NCI-H2029 (cell line): ENCODE measurements at places on chromosomes 4 and X.
A peak's percentile ranks its signal among the peaks of the same experiment; 100 is the strongest.

DNA sequence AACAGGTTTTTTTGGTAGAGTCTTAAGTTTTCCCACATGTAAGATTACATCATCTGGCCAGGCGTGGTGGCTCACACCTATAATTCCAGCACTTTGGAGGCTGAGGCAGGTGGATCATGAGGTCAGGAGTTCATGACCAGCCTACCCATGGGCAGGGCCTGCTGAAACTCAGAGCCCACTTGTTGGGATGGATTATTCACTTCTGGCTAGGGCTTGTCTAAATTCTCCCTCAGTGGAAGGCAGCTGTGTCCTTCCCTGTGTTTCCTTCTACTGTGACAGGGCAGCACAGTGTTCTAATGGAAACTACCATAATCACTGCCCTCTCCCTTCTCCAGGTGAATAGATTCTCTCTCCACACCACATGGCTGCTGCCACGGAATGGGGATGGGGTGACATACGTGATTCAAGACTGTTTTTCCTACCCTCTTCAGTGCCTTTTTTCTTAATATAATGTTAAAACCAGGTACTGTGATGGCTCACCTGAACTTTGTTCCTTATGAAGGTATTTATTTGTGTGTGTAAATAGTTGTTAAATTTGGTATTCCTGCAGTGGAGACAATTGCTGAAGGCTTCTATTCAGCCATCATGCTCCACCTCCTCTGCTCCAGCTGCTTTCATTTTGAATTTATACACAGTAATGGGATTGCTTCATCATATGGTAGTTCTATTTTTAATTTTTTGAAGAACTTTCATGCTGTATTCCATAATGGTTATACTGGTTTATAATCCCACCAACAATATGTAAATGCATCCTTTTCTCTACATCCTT lies 287.2 kb upstream of the HS3ST1 start:
- DNase-seq, result no peak

- DNase-seq, result no peak
These were observed 351.2 kb upstream of the PCDH10 start for GRCh38 chr4:132797856-132798255.

DNA sequence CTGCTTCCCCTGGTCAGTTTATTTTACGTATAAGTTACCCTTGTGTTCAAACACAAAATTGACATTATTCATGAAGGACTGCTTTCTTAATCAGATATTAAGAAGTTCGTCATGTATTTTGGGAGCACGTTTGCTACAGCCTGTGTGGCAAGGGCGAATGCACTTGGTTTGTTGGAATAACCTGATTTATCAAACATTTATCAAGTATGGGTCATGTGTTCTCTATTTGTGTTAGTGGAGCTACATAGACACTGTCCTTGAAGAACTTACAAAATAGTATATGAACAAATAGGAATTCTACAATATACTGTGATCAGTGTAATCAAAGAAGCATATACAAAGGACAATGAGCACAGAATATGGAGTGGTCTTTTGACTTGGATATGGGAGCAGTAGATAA lies 22.4 kb downstream of the RAB33B start:
- DNase-seq, result no peak

DNA sequence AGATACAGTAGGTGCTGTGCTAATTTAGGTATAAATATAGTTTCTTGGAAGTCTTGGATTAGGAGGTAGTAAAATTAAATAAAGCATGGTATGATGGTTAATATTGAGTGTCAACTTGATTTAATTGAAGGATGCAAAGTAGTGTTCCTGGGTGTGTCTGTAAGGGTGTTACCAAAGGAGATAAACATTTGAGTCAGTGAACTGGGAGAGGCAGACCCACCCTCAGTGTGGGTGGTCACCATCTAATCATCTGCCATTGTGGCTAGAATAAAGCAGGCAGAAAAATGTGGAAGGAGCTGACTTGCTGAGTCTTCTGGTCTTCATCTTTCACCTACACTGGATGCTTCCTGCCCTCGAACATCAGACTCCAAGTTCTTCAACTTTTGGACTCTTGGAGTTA lies 153.7 kb upstream of the GK2 start:
- DNase-seq, result no peak

DNA sequence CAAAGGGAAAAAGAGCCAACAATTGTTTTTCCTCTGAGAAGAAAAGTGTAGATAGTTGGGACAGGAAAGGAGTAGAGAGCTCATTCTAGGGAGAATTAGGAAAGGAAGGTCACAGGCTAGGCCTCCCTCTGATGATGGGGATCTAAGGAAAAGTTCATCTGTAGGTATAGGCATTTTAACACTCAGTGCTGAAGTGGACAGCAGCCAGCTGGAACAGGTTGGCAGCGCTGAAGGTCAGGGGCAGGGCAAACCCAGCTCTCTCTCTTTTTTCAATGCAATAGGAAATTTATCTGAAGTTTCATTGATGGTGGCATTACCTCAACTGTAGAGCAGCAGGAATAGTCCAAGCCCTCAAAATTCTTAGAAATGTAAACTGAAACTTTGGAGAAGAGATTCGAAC lies 98.5 kb upstream of the ETNPPL start:
- no peak for DNase-seq

DNA sequence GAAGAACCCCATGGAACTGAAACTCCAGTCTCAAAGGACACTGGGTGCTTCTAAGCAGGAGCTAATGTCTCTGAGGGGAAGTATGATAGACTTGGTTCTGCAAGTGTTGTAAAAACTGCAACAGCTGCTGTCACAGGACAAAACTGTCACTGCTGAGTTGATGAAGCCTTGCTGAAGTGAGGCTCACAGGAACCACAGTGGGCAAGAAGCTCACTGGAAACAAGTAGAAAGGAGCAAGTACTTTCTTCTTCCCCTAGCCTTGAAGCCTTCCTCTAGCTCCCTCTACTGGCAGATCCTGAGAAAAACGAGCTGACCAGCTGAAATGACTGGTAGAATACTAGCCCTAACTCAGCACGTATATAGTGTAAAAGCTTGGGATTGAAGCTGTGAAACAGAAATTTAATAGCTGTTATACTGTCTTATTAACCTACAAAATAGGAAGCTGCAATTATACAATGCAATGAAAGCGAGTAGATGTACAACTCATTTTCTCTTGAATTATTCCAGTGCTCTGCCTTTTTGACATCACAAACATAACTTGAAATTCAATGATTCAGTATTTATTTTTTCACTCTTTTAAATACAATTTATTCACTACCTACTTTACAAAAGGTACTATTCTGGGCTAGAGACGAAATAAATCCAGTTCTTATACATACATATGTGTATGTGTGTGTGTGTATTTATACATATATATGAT lies 91.4 kb downstream of the GABRB1 start:
- DNase-seq, result peak; percentile 15

DNA sequence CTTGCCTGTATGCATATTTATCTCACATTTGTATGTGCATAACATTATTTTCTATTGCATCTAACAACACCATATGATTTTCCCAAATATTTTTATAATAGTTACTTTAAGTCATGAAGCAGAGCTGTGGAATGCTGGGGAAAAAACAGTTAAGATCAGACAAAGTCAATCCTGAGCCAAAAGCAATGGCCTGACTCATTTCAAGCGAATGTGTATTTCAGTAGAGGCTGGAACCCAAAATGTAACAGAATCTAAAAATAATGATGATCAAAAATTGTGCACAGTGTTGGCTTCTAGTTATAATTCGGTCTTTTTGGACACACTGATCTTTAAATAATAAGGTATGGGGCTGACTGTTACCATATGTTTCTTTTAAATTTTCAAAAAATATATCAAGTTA lies 516.2 kb upstream of the ADGRL3 start:
- no peak for DNase-seq

DNA sequence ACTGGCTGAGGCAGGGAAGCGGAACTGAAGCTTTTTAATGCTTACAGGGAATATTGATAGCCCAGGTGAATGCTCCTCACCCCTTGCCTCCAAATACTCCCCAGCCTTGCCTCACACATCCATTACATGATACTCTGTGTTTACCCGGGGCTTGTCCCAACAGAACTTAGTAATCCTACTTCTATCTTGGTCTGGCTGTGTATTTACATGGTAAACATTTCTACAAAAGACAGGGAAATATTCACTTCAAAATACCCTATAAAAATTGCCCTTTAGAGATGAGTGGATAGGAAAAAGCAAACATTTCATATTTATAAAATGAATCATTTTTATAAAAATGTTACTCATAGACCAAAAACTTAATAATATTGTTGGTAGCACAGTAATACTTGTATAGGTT lies 120.1 kb downstream of the NHS start:
- DNase-seq, result peak; percentile 6

GRCh38 chr4:73914071-73914470 lies 44.9 kb downstream of the CXCL1 start:
- DNase-seq, result no peak

DNA sequence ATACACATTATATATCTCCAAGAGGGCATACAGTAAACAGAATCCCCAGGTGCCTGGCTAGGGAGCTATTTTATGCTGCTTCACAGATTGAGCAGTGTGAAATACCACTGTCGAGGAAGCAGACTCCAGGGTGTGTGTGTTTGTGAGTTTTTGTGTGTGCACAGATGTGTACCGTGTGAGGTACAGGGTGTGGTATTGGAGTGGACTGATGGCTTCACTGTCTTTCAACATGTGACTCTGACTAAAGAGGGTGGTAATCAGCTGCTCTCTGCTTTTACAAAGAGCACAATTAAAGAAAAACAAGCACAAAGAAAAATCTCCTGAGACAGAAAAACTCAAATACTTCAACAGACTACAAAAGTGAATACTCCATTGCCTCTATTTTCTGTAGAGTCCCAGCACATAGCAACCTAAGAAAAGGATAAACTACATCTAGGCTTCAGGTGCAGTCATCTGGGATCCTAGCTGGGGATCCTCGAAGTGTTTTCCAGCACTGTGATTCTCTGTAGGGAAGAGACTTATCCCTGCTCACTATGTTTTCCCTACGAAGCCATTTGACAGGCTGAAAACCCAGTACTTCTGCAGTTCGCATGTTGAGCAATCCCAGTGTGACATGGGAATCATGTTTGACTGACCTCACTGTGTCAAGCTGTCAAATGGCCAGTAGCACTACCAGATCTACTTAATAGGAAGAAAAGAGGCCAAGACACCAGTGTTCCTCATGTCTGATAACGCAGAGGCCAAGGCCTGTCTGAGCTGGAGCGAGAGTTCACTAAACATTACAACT lies 100.3 kb downstream of the CDS1 start:
- no peak for DNase-seq

DNA sequence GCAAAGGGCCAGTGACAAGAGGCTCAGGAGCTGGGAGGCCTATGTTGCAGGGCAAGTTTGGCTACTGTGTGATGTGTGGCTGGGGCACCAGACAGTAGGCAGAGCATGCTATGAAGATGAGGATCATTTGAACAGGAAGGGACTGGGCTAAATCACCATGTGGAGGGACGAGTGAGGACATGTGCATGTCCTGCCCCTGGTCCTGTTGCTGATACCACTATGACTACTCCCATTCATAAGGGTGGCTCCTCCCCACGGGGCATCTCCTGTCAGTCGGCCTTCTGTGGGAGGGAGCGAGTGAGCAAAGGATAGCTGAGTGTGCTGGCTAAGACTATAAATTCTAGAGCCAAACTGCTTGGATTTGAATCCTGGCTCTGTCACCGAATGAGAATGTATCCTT lies 139.2 kb downstream of the TMEM164 start:
- DNase-seq, result no peak

DNA sequence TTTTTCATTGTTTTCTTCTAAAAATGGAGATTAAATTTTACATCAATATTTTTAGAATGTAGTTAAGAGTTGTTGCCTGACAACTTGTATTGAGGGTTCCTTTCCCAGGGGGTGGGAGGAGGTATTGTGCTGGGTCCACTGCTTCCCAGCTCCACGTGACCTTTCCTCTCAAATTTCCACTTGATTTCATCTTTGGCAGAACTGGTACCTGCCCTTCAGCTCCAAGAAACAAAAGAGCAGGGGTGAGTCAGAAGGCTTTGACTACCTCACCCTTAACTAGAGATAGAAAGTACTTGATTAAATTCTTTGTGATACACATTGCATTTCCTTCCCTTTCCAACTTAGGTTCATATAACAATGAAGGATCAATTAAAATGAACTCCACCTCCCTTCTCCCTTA lies 19.7 kb downstream of the TRIM2 start:
- peak; percentile 33 for DNase-seq

DNA sequence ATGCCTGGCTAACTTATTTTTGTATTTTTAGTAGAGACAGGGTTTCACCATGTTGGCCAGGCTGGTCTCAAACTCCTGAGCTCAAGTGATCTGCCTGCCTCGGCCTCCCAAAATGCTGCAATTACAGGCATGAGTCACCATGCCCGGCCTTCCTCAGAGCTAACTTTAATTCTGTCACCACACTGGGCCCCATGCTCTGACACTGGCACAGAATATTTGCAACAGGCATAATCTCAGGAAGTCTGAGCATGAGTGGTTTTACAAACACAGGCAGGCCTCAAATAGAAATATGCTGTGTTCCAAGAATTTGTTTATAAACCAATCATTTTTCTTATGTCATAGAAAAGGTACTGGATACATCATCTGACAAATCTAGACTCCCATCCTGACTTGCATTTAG lies 32.7 kb upstream of the FAM9C start:
- no peak for DNase-seq

DNA sequence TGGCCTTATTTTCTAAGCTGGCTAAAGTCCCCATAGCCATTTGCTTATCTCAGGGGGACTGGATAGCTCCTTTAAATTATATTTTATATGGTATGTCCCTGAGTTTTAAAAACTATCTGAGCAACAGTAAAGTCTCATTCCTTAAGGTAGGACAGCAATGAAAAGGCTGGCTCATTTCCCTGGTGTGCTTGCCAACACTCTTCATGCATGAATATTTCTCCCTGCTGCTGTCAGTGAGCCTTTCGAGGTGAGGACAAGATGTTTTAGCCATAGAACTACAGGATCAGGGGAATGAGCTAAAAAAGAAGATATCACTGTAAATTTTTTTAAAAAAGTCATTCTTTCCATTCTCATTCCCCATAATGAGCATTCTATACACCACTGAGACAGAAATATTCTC lies 427.3 kb upstream of the FAM241A start:
- no peak for DNase-seq

DNA sequence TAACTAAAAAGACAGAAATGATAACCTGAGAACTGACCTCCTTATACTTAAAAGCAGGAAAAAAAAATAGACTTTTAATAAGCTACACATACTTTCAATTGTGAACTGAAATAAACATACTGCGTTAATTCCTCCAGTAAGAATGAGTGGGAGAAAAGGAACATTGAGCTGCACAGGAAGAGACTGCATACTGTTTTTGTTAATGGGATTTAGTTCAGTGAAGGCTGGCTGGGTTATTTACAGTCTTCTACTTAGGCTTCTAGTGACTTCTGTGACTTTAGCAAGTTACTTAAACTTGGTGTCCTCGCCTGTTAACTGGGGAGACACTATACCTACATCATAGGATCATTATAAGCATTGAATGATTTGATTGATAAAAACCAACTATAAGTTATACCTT lies 213.3 kb downstream of the EPHA5 start:
- DNase-seq, result no peak

- no peak for DNase-seq
These were observed 115.2 kb upstream of the OTUD4 start for GRCh38 chr4:145295547-145295946.

DNA sequence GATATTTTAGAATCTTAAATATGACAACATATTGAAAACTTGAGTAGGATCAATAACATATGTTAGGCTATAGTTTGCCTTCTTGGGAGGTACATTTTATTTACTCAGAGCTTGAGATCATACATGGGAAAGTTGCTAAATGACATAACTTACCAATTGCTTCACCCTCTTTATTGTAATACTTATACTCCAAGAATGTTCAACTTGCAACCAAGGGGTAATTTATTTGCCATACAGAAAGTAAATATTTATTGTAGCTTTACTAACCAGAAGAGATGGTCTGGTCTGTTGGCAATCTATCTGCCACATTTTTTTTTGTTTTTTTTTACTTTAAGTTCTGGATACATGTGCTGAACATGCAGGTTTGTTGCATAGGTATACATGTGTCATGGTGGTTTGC lies 426.6 kb downstream of the ARHGAP24 start:
- DNase-seq, result no peak
